ENCODE measurements at places on chromosomes 1 and 21. TPM values are rescaled to one million over a fixed set of nuclear protein-coding genes. Genes with fewer than 3 reads are reported as not detected.

The OR4F29 gene
- not detected for total RNA-seq

The GPR52 gene
- total RNA-seq, result not detected

The CLDN19 gene
- 1.2 TPM for total RNA-seq

The LRRC39 gene
- not detected for total RNA-seq

The TRPM2 gene
- total RNA-seq, result 1.7 TPM

The NDUFS5 gene
- 889 TPM for total RNA-seq
